ENCODE measurements at places on chromosomes 16 and 17.

- no peak overlapping the region for H3K4me3 ChIP-seq
- peaks cover 13% of the 10 kb centered on the region for H3K27me3 ChIP-seq
- no peak overlapping the region for H3K27ac ChIP-seq
- DNase-seq = no peak
- peaks cover 8% of the 10 kb centered on the region for H3K4me1 ChIP-seq
- H3K36me3 ChIP-seq = no peaks in the 10 kb centered on the region
Measured at GRCh38 chr16:77885571-77886295, 97.4 kb downstream of the VAT1L start.

GRCh38 chr17:75570034-75570676, 17.4 kb upstream of the MYO15B start:
- no peak overlapping the region for H3K4me3 ChIP-seq
- peak overlapping the region; percentile 66 for H3K27ac ChIP-seq
- no peak for DNase-seq
- H3K36me3 ChIP-seq = no peaks in the 10 kb centered on the region
- peaks cover 34% of the 10 kb centered on the region for H3K4me1 ChIP-seq
- no peaks in the 10 kb centered on the region for H3K27me3 ChIP-seq

DNA sequence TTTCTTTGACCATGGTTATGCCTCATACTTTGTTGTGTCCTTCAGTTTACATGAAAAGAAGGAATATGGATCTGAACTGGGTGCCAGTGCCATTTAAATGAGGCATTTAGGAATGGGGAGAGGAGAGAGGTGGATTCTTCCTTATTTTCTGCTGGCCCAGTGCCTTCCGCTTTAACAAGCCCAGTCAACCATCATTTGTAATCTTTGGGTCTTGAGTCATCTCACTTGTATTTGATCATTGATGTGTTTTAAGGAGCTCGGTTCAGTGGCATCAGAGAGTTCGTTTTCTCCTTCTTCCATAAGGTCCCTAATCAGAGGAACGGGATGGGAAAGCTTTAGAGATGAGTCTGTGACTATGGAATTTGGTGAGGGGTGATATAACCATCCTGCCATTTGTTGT, 334.9 kb downstream of the WWOX start:
- peaks cover 32% of the 10 kb centered on the region for H3K4me1 ChIP-seq
- H3K27ac ChIP-seq = peak overlapping the region; percentile 26
- DNase-seq = no peak

DNA sequence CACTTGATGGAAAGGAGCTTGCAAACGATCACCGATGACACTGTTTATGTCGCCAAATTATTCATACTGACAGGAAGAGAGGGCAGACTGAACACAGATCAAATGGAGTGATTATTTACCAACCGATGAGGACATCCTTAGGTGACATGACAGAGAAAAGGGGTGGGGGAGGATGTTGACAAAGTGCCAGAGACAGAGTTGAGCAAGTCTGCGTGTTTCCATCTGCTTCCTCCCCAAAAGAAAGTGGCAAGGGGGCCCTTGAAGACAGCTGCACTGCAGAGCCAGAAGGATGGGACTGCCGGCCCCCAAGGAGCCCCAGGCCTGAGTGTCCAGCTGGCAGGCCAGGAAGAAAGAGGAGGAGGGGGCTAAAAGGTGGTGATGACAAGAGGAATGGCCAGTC, 191.0 kb upstream of the RPL38 start:
- H3K27ac ChIP-seq = no peak overlapping the region
- H3K36me3 ChIP-seq = no peaks in the 10 kb centered on the region
- H3K27me3 ChIP-seq = peaks cover 17% of the 10 kb centered on the region
- DNase-seq = no peak

- peak overlapping the region; percentile 29 for H3K27ac ChIP-seq
- peaks cover 51% of the 10 kb centered on the region for H3K4me1 ChIP-seq
- peaks cover 5% of the 10 kb centered on the region for H3K36me3 ChIP-seq
- H3K27me3 ChIP-seq = no peaks in the 10 kb centered on the region
- no peak overlapping the region for H3K4me3 ChIP-seq
- DNase-seq = no peak
Measured at GRCh38 chr16:68362262-68362913, 51.6 kb downstream of the PRMT7 start.

DNA sequence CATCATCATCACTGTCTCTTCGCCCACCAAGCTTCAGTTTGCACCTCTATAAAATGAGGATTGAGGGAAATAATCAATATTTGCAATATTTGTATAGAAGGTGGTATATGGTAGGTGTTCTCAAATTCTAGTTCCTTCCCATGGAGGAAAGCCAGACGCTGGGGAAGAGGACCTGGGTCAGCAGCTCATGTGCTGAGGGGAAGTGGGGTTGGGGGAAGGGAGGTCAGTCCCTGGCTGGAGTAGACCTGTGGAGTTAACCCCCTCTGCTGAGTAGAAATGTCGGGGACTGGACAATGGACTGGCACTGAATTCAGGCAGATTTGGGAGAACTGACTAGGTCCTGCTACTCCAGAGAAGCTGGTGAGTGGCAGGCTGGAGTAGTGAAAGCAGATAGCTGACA, 12.8 kb upstream of the ITGB3 start:
- H3K27me3 ChIP-seq = peaks cover 27% of the 10 kb centered on the region
- H3K4me3 ChIP-seq = no peak overlapping the region
- peaks cover 24% of the 10 kb centered on the region for H3K4me1 ChIP-seq
- no peaks in the 10 kb centered on the region for H3K36me3 ChIP-seq
- no peak overlapping the region for H3K27ac ChIP-seq
- DNase-seq = no peak

DNA sequence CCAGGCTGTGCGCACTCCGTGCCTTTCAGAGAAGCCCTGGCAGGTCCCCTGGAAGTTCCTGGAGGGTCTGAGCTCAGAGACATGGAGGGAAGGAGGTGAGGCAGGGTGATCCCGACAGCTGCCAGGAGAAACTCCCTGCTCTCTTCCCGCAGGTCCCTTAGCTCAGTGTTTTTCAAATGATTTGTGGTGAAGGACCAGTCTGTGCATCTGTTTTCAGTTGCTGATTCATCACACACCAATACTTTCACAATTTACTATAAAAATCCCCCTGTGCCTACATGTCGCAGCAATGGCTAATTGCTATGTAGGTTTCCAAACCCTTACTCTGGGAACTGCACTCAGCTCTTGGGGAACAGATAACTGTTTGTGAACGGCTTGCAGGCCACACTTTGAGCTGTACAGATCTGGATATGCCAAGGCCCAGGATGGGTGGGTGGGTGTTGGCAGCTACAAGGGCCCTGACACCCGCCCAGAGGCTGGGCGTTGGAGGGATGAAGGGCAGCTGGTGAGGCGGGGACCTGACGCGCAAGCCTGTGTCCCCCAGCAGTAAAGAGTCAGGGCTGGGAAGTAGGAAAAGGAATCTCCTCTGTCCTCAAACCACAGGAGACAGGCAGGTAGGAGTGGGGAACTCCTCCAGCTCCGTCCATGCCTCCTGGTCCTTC, 20.5 kb upstream of the EMP2 start:
- H3K4me3 ChIP-seq = no peak overlapping the region
- no peaks in the 10 kb centered on the region for H3K36me3 ChIP-seq
- no peak for DNase-seq
- no peak overlapping the region for H3K27ac ChIP-seq

DNA sequence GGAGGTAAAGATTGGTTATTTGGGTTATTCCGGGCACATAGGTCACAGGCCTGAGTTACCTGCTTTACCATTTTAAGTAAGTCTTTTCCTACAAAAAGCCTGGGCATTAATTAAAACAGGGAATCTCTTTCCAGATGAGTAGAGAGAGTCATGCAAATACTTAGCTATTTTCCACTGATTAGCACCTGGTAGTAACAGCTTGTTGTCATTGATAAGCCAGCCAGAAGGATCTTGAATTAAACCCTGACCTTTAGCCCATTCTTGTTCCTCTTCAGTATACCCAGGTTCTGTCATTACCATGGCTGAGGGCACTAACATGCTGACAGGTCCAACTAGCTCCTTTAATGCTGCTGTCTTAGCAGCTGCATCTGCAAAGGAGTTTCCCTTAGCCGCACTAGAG, 44.4 kb upstream of the ARL4D start:
- H3K36me3 ChIP-seq = peaks cover 73% of the 10 kb centered on the region
- peaks cover 17% of the 10 kb centered on the region for H3K4me1 ChIP-seq
- H3K27ac ChIP-seq = no peak overlapping the region
- no peak for DNase-seq
- H3K4me3 ChIP-seq = no peak overlapping the region
- peaks cover 10% of the 10 kb centered on the region for H3K27me3 ChIP-seq

DNA sequence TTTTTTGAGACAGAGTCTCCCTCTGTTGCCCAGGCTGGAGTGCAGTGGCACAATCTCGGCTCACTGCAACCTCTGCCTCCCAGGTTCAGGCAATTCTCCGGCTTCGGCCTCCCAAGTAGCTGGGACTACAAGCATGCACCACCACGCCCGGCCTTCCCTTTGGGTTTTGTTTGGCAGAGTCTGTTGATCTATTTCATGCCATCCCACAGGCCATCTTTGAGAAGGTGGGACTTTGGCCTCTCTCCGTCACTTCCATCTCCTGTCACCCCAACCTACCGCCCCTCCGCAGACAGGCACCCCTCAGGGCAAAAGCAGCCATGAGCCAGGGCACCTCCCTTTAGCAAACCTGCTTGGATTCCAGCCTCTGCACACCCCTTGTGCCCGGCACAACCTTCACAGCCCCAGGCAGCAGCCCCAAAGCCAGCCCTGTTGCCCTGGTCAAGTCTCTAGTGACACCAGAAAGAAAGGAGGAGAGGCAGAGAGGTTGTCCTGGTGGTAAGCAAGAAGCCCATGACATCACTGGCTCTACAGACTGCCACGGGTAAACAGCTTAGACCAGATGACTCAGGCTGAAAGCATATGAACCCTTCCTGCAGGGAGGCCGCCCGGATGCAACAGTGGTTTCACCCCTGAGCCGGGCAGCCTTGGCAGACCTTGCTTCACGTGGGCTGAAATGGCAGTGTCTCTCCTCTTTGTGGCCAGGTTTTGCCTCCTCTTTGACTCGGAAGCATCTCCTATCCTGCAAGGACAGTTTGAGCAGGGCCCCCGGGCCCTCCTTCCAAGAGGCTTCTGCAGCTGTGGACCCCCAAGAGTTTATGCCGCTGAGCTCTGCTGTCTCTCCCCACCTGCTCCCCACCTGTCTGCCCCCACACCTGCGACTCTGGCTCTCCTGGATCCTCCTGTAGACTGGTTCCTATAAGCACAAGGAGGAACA, 8.1 kb upstream of the TIMP2 start:
- peaks cover 11% of the 10 kb centered on the region for H3K27me3 ChIP-seq
- H3K27ac ChIP-seq = peak overlapping the region; percentile 34
- no peak for DNase-seq
- no peaks in the 10 kb centered on the region for H3K36me3 ChIP-seq
- H3K4me3 ChIP-seq = no peak overlapping the region

DNA sequence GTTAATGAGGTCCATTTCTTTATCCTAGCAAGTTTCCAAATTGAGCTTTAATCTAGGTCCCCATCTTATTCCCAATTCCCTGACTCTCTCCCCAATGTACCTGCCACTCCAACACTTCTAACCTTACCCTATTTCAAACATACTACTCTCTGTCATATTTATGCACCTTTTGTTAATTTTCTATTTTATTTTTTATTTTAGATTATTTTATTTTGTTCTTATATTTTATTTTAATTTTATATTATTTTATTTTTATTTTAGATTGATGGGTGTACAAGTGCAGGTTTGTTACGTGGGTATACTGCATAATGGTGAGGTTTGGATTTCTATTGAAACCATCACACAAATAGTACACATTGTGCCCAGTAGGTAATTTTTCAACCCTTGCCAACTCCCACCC, 333.9 kb upstream of the ERCC4 start:
- no peak overlapping the region for H3K4me3 ChIP-seq
- H3K4me1 ChIP-seq = no peaks in the 10 kb centered on the region
- H3K27ac ChIP-seq = no peak overlapping the region
- peaks cover 15% of the 10 kb centered on the region for H3K27me3 ChIP-seq
- H3K36me3 ChIP-seq = no peaks in the 10 kb centered on the region
- no peak for DNase-seq

- peaks cover 13% of the 10 kb centered on the region for H3K27me3 ChIP-seq
- no peak for DNase-seq
- peaks cover 29% of the 10 kb centered on the region for H3K4me1 ChIP-seq
- H3K36me3 ChIP-seq = peaks cover 6% of the 10 kb centered on the region
- H3K27ac ChIP-seq = no peak overlapping the region
- H3K4me3 ChIP-seq = peak overlapping the region; percentile 100
Measured at GRCh38 chr16:67934306-67935100, 2.1 kb downstream of the PSMB10 start.
